ENCODE measurements at places on chromosomes 7 and 10.
A peak's percentile ranks its signal among the peaks of the same experiment; 100 is the strongest.

DNA sequence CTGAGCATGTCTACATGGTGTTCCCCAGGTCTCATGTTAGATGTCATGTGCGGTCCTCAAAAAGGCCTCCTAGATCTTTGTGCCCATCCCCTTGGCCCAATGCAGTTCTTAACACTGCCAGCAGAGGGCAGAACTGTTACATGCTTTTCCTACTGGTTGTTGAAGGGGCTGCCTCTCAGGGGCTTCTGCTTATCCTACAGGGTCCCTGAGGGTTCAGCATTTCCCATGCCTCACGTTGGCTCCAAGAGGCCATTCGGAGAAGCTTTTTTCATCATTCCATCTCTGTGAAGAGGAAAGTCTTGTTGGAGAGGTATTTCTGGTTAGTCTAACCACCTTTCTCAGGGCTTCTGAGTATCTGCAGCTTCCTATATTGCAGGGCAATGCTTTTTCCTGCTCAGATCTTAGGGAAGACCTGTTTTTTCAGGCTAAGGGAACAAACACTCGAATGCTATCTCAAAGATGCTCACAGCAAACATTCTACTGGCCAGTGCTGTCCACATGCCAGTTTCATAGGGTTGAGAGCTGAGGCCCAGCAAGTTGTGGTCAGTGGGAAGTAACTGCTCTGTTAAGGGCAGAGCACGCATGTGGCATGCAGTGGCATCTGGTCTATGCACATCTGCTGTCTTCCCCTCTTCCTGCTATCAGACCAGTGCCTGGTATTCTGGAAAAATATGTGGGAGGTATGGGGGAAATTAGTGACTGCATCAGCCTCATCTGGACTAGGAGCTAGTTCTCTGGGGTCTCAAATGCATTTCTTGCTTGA is 31.5 kb downstream of the MBL2 start:
- DNase-seq = peak; percentile 35

- DNase-seq = no peak
Observed at GRCh38 chr7:67856046-67856445, 859.4 kb downstream of the TYW1 start.

- DNase-seq = no peak
Observed at GRCh38 chr10:44908066-44908749, 2.9 kb upstream of the TMEM72 start.

- DNase-seq = no peak
Observed at GRCh38 chr10:3281941-3282673, 109.5 kb upstream of the PITRM1 start.

GRCh38 chr10:16632996-16633395 is 111.3 kb upstream of the C1QL3 start:
- no peak for DNase-seq

GRCh38 chr10:24481241-24481640 is 242.4 kb downstream of the ARHGAP21 start:
- DNase-seq = no peak

Measured in memory B cell (primary cell).